ENCODE measurements at places on chromosomes 6 and 20.

DNA sequence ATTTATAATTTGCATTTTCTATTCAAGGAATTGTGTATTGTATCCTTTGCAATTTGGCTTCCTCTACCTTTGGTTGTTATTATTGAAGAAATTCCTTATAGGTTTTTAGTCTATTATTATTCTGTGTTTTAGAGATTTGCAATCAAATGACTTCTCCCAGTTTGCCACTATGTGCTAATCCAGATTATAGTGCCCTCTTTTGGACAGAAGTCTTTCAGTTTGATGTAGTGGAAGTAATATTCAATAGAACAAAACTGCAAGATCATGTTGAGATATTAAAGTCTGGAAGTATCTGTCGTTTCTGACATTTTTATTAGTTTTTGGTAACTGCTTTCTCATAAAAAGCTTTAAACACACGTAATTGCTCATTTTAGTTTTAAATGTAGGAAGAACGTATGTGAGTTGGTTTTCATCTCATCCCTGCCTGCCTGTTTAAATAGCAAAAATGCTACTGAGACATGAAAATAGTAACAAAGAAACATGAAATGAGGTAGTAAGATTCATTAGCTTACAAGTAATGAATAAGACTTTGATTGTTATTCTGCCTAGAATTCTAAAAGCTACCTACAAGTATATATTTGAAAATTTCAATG lies 72.8 kb downstream of the RTN4IP1 start:
- no peak for DNase-seq

DNA sequence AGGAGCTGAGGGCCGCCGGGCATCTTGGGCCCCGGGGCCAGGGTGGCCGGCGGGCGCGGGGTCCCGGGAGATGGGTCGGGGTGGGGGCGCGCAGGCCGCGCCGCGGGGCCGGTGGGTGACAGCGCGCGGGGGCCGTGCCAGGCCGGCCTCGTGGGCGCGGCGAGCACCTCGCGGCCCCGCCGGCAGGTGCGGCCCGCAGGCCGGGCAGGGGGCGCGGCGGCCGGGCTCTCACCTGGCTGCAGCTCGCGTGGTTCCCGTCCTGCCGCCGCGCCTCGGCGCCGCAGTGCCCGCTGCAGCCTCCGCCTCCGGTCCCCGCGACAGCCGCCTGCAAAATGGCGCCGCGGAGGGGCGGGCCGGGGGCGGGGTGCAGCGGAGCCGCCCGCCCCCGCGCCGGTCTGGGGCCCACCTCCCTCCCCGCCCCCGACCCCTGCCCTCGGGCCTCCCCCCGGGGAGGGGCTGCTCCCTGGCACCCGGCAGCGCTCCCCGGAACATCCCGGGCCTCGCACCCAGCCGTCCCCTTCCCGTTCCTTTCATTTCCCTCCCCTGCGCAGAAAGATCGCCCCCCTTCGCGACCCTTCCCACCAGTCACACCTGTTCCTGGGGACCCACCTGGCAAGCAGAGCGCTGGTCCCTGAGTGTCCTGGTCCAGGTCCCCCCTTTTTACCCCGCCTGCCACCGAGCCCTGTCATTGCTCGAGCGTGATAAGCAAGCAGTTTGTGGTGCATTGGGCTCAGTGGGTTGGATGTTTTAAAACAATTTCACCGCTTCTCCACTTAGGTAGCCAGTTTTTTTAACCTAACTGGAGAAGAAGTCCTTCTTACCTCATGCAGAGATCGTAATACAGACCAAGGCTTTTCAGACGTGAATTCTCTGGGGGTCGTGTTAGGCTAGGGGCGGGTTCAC lies at the start of gene SLC23A2:
Gene SLC23A2 (minus strand): TSS at position 337 of the 903 bp plus-strand sequence. CDS start 68,948 bp downstream, outside the sequence.
- no peak for DNase-seq

DNA sequence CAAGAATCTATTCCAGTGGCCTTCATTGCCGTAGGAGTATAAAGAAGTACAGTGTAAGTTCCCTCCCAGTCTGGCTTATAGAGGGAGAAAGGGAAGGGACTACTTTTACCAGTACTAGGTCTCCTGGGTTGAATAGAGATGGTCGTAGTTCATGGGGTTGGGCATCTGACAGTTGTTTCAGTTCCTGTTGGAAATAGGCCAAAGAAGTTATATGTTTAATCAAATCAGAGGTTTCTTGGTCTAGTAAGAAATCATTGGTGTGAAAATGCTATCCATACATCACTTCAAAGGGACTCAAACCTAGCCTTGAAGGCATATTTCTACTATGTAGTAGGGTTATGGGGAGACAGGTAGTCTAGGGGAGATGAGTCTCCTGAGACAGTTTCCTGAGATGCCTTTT lies 45.6 kb upstream of the MAN1A1 start:
- no peak for DNase-seq

DNA sequence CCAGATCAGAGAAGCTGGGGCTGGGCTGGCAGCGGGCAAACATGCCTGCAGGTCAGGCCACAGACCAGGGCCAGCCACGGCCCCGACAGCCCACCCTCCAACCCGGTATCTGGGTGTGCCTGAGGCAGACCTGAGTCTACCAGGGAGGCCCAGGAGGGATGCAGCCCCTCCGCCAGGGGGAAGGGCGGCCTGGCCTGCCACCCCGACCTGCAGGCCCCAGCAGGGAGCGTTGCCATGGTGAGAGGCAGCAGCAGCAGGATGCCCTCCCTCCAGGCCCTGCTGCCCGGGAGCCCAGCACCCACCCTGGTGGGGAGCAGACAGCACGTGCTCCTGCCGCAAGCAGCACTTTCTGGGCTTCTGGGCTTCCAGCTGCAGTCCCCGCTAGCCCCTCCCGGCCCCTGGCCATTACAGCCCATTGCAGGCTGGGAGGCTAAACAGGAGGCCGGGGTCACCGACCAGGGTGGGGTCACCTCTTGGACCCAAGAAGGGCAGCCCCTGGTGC lies 3.8 kb upstream of the EEF1A2 start:
- DNase-seq, result no peak

- DNase-seq, result no peak
These were observed 47.2 kb downstream of the PLAGL2 start for GRCh38 chr20:32160341-32160740.

DNA sequence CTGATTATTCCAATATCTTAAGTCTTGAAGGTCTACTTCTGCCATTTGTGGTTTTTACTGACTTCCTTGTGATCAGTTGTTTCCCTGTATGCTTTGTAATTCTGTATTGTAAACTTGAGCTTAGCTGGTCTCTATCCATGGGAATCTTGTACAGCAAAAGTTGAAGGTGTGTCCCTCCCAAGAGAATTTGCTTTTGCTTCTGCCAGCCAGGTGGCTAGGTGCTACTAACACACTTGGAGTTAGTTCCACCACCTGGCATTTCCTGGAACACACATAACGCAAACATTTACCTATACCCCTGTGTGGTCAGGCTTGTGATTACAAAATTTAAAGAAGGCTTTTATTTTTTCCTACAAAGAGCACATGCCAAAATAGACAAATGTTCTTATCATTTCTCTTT lies 141.2 kb downstream of the GRM4 start:
- no peak for DNase-seq

- no peak for DNase-seq
These were observed 242.0 kb downstream of the ESR1 start for GRCh38 chr6:152049502-152049901.

DNA sequence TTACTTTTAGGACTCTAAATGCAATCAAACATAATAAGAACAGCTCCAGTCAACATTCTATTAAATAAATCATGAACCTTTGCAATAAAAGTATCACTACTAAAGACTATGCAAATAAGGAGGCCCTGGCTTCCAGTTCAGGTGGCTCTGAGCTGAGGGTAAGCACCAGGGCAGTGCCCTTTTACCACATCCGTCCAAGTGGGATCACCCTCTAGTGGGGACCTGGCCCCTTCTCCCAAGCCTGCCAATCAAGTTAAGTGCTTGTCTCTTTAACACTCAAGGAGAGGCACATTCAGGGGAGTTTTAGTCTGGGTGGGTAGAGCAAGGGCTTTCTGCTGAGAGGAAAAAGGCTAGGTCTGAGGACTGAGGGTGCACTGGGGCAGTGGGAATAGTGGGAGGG lies 161.4 kb downstream of the TMEM200A start:
- DNase-seq, result no peak

- DNase-seq, result no peak
These were observed 7.3 kb upstream of the CGA start for GRCh38 chr6:87102151-87102621.

- DNase-seq, result no peak
These were observed 45.2 kb downstream of the AKIRIN2 start for GRCh38 chr6:87656857-87657256.

GRCh38 chr6:17032988-17033634 lies 68.7 kb upstream of the STMND1 start:
- DNase-seq, result no peak

DNA sequence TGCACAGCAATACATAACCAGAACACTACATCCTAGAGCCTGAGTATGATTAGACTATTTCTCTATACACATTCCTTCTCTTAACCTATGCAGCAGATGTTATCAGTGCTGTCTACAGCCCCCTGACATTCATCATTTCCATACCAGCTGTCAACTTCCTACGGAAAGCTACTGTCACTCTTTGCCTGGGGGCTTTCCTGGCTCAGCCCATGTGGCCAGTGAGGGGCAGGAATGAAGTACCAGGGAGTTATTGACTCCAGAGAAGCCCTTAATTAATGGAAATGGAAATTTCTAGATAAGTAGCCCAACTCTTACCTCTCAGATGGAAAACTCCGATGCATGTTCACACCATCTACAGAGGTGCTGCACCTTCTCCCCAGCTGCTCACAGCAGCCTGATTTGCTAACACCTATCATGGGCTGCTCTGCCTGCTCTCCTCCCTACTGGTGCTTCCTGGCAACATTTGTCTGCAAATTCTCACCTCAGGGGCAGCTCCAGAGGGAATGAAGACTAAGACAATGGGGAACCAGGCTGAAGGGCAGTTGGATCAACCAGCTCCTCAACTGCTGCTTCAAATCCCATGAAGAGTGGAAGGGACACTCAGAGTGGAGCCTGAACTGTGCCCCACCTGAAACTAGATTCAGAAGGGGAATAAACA lies 59.6 kb downstream of the LINC00237 start:
- no peak for DNase-seq

GRCh38 chr6:10759312-10759839 lies 11.8 kb downstream of the TMEM14B start:
- no peak for DNase-seq

- DNase-seq, result no peak
These were observed 417.2 kb upstream of the SULF2 start for GRCh38 chr20:48202334-48203113.

GRCh38 chr20:49984426-49985153 lies 1.8 kb downstream of the SNAI1 start:
- no peak for DNase-seq

DNA sequence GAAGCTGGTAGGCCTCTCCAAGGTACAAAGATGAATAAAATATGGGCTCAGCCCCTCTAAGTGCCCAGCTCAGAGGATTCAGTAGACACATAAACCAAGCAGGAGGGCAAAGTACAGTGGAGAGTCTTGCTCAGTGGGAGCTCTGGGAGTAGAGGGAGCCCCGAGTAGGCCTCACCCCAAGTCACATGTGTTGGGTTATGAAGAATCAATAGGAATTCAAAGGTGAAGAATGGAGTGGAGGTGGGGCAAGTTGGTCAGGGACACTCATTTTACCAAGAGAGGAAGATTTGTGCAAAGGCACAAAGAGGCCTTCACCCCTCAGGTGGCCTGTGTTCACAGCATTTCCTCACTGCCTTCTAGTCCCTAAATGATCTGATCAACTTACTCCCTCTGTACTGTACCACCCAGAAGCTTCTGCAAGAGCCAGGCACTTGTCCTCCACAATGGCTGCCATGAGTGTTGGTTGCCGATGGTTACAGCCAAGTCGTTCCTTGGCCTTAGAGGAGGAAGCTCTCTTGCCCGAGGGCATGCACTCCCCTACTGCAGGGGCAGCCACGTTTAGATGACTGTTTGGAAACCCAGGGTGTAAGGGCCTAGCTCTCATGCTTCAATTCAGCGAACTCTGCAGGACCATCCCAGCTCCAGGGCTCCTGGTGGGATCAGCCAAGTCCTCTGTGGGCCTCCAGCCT lies 6.7 kb upstream of the CDKN1A start:
- DNase-seq, result no peak

DNA sequence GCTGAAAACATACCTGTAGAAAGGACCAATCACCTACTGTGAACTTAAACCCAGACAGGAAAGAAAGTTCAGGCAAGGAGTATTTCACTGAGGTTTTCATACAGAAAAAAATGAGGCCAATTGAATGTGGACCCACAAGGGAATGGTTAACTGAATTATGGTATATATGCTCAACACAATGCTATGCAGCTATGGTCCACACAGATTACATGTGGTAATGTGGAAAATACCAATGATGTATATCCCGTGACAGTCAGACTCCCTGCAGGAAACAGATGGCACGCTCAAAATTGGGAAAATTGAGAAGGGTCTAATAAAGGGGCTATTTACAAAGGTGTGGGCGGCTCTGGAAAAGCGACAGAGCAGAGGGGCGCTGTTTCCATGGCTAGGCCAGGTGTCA lies 47.1 kb upstream of the PIM1 start:
- DNase-seq, result no peak

DNA sequence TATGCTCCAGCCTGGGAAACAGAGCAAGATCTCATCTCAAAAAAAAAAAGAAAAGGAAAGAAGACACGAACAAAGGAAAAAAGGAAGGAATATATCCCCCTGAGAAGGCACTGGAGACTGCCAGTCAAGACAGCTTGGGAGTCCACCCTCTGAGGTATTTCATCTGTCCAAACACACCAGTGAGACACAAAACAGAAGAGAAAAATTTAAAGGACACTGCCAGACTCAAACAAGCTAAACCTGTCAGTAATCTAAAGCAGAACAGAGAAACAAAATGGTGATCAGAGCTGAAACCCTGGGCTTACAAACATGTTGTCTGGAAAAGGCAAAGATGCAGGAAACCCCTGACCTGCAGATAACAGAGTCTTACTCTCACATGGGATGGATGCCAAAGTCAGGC lies 114.9 kb downstream of the DCDC2 start:
- DNase-seq, result no peak

GRCh38 chr6:45558858-45559257 lies 181.1 kb upstream of the SUPT3H start:
- no peak for DNase-seq

GRCh38 chr6:129672341-129672682 lies 37.7 kb downstream of the ARHGAP18 start:
- no peak for DNase-seq

GRCh38 chr6:53044071-53044470 lies 21.1 kb upstream of the FBXO9 start:
- DNase-seq, result no peak

- DNase-seq, result no peak
These were observed 747 bp upstream of the TXNDC5 start for GRCh38 chr6:7911345-7911725.

DNA sequence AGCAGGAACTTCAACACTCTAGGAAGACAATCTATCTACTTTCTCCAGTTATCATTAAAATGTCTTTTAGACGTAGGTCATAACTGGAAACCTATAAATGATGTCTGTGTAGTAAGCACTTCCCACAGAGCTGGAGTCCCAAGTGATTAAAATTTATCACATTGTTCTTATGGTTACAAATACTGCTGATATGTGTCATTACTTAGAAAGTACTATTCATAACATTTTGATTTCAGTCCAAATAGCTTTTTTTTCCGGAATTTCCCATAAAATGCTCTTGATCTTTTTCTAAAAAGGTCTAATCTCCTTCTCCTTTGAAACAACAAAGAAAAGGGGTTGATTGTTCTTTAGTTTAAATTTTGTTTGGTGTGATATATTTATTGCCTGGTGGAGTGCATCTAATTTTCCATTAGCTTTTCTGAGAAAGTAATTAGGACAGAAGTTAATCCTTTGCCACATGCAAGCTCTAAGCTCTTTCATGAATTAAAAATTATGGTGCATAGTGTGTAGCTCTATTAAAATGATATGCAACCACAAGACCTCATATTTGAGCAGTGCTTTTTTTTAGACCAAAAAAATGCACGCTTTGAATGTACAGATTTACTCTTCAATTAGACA lies 132.7 kb upstream of the TCF21 start:
- no peak for DNase-seq
